GM04504 (cell line): ENCODE measurements at places on chromosomes 16 and 17.
A peak's percentile ranks its signal among the peaks of the same experiment; 100 is the strongest.

- no peak for DNase-seq
Measured at GRCh38 chr17:79049821-79050220, 24.8 kb upstream of the ENGASE start.

- DNase-seq: no peak
Measured at GRCh38 chr16:50532576-50532975, 15.6 kb upstream of the NKD1 start.

GRCh38 chr17:18184143-18185031, 759 bp downstream of the ALKBH5 start:
- no peak for DNase-seq

- DNase-seq: peak; percentile 76
Measured at GRCh38 chr16:58638148-58639036, 8.8 kb upstream of the CNOT1 start.

DNA sequence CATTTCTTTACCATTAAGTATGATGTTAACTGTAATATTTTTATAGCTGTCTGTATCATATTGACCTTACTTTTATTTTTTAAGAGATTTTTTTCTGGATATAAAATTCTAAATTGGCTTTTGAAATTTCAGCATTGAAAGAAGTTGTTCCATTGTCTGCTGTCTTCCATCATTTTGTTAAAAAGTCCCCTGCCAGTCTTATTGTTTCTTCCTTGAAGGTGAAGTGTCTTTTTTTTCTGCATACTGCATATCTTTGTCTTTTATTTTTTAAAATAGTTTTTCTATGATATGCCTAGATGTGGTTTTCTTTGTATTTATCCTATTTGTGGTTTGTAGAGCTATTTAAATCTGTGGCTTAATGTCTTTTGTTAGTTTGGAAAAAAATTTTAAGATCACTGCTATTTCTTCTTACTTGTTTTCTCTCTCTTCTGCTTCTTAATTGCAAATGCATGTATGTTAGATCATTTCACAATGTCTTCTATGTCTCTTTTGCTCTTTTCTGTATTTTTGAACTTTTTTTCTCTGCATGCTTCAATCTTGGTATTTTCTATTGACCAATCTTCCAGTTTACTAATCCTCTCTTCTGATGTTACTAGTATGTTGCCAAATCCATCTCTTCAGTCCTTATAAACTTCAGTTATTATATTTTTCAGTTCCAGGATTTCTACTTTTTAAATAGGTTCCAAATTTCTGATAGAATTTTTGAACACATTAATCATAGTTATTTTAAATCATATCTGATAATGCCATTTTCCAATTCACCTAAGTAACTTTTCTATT, 20.2 kb downstream of the IL21R start:
- DNase-seq: no peak

DNA sequence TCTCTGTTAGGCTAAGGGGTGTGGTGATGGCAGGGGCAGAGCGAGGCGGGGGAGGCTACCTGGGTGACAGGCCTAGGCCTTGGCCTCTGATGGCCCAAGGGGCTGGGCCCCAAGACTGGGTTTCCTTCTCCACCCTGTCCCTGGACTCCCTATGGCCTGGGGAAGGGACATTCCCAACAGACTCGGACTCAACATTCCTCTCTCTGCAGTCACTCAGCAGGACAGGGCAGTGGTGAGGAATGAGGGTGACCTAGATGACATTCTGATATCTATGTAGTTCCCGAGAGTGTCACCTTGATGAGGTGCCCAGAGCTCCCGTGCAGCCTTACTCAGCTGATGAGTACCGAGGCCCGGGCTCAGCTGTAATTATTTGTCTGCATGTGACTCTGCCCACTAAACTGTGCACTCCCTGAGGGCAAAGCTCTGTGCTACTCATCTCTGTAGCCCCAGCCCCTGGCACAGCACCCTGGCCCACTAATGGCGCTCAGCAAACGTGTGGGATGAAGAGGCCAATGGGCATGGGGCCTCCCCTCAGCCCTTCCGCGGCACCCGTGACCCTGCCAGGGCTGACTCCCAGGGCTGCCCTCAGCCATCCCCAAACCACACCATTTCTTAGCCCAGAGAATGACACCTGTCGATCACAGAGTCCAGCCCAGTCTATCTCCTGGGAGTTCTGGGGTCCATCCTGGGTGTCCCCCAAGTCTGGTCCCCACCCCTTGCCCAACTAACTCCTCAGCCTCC, 2.2 kb downstream of the PLCD3 start:
- no peak for DNase-seq

- DNase-seq: no peak
Measured at GRCh38 chr17:74750039-74750326, 1.6 kb downstream of the NHERF1 start.

GRCh38 chr17:1519678-1520077, 3.3 kb upstream of the INPP5K start:
- DNase-seq: no peak
